ENCODE measurements at places on chromosomes 7 and 10. TPM values are rescaled to one million over a fixed set of nuclear protein-coding genes. Genes with fewer than 3 reads are reported as not detected.

Gene SPDYE5
- total RNA-seq = 0.22 TPM

Gene RASA4
- 208 TPM for total RNA-seq

Gene TWIST1
- 24.9 TPM for total RNA-seq

Gene SPDYE1
- total RNA-seq = not detected

Gene CTNNA3
- 9.3 TPM for total RNA-seq

Gene CPN1
- not detected for total RNA-seq

Gene SPDYE3
- not detected for total RNA-seq

Gene FLNC
- 92.8 TPM for total RNA-seq

Gene ADK
- 49.6 TPM for total RNA-seq

Gene SPDYE6
- total RNA-seq = not detected

Gene LIPJ
- total RNA-seq = 0.22 TPM

Gene INMT
- total RNA-seq = 3.2 TPM

Gene HERC4
- 117 TPM for total RNA-seq

Gene CNNM2
- total RNA-seq = 29.4 TPM

Gene LRIT1
- total RNA-seq = 51.8 TPM

Gene FEZF1
- total RNA-seq = 0.27 TPM

Gene SFTPD
- total RNA-seq = 1.1 TPM

Gene OPTN
- 39.9 TPM for total RNA-seq

Gene EPHA1
- total RNA-seq = 2.1 TPM

Gene AASS
- 53.1 TPM for total RNA-seq

Gene METTL27
- total RNA-seq = 5.9 TPM

Gene SPDYE11
- total RNA-seq = not detected

Gene THSD7A
- 46.4 TPM for total RNA-seq

Gene CRCP
- 46.3 TPM for total RNA-seq

Gene WBP1L
- 80.5 TPM for total RNA-seq

Gene SFXN4
- 12.5 TPM for total RNA-seq

Gene LSM5
- 28.9 TPM for total RNA-seq

Gene AFAP1L2
- 19.6 TPM for total RNA-seq

Gene PTF1A
- 2.8 TPM for total RNA-seq

Gene DNAJC2
- total RNA-seq = 29.9 TPM

Gene MYH16
- total RNA-seq = not detected

Gene NUTM2E
- 0.33 TPM for total RNA-seq

Gene YKT6
- total RNA-seq = 53.3 TPM

Gene AMPH
- 62.7 TPM for total RNA-seq

Gene SORCS1
- 66.1 TPM for total RNA-seq

Measured in camera-type eye (tissue), 1 donor.